Caudate nucleus (tissue), 63 donors: ENCODE measurements at places on chromosomes 2 and 18.

GRCh38 chr2:230205034-230205433 is 14.8 kb downstream of the SP110 start:
- no peak for DNase-seq

DNA sequence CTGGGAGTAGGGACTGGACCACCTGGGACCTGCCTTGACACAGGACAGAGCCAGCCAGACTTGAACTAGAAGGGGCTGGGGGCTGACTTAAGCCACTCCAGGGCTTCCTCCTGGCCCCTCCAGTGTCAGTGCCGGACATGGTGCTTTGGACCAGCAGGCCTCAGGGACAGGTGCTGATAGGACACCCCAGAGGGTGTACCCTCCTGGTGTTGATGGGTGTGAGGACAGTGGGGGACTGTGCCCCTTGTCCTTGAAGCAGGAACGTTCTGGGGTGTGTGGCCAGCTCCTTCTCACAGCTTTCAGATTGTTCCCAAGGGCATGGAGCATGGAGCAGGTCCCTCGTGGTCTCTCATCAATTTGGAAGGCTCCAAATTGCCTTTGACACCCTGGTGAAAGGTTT is 6.8 kb downstream of the MAL start:
- no peak for DNase-seq

DNA sequence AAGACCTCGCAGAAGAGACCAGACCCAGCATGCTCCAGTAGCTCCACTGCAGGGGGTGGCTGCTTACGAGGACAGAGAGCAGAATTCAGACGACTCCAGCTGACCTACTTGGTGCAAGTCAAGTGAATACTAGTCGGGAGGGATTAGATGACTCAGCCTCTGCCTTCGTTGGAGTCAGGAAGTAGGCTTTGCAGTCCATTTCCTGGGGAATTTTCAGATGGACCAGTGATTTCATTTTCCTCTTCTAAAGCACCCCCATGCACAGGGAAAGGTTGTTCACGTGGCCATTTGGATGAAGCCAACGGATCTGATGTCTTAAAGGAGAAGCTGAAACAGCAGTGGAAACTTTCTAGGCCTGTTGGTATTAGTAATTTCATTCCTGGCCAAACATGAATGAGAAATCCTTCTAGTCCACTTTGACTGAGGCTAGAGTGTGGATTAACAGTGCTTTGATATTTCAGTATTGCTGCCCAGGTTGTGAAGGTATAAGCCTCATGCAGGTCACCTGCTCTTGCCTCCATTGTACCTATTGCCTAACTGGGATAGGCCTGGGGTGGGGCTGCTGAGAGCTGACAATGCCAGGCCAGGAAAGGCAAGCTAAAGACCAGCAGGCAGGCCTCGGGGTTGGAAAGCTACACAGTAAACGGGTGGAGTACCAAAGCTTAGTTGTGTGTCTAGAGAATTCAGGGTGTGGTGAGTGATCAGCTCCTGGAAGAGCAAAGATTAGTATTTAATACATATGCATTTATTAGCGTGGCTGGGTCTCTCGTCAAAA is 117.6 kb upstream of the FOSL2 start:
- no peak for DNase-seq

GRCh38 chr2:152396763-152397162 is 61.8 kb downstream of the FMNL2 start:
- DNase-seq = no peak

DNA sequence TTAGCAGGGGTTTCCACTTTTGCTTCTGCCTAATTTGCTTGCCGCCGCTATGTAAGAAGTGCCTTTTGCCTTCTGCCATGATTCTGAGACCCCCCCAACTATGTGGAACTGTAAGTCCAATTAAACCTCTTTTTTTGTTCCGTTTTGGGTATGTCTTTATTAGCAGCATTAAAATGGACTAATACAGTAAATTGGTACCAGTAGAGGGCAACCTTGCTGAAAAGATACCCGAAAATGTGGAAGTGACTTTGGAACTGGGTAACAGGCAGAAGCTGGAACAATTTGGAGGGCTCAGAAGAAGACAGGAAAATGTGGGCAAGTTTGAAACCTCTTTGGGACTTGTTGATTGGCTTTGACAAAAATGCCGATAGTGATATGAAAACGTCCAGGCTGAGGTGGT is 216.1 kb upstream of the FSIP2 start:
- no peak for DNase-seq

DNA sequence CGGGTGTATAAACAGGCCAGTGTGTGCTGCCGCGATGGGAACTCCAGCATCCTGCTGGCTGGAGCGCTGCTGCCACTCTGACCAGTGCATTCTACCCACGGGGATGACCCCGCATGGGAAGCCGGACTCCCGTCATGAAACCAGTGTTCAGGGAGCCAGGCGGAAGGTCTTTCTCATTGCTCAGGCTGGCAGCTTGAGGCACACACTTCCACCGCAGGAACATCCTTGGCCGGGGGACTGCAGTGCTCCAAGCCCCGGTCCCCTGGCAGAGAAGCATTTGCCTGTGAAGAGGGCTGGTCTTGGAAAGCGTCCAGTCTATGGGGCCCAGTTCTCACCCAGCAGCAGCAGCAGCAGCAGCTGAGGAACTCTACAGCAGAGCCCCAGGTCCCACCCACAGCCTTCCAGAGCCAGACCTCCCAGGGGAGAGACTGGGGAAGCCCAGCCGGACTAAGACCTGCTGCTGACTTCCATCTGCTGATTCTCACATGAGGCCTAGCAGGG is 235.9 kb downstream of the KLHL29 start:
- no peak for DNase-seq

GRCh38 chr2:99861376-99861760 is 281.0 kb downstream of the AFF3 start:
- no peak for DNase-seq

DNA sequence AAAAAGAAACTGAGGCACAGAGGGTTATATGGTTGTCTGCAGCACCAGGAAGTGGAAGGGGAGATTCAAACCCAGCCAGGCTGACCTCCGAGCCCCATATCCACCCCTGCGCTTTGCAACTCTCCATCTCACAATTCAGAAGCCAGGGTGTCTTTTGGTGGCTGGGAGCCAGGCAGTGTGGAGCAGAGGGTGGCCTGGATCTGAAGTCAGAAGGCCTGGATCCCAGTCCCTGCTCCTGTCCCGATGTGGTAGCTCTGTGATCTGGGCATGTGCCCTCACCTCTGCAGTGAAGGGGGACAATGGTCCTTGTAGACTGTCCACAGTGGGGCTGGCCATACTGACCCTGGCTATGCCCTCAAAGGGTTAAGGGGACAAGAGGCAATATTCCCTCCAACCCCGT is 57.0 kb downstream of the CIB4 start:
- no peak for DNase-seq

DNA sequence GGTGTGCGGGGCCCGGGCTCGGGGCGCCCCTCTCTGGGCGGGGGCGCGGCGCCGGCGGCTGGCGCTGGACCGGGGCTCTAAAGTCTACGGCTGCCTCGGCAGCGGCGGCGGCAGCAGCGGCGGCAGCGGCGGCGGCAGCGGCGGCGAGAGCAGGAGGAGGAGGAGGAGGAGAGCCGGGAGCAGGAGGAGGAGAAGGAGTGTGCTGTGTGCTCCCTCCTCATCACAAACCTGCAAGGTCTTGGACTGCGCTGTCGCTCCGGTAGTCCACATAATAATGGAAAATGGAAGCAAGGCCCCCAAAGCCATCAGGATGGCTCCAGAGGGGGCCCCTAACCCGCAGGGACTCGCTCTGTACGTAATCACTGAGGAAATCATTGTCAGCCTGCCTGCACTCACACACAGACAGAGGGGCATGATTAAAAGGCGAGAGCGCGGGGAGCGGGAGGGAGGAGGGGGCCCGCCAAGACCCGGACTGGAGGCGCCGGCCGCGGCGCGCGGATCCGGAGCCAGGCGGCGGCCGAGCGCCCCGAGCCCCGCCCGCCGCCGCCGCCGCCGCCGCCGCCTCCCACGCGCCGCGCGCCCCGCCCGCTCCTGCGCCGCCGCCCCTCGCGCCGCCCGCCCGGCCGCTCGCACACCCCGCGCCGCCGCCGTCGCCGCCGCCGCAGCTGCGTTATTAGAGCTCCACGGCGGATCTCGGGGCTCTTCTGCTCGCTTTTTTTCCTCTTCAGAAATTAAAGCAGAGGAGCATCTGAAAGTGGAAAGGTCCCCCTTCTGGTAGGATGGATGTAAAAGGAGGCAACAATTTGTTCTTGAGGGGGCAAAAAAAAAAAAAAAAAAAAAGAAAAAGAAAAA is at the start of gene ZNF521:
Gene ZNF521, minus strand, starts transcription at position 390 of the 852 bp plus-strand sequence. CDS start 1,220 bp downstream, outside the sequence.
- DNase-seq = peak; percentile 84

DNA sequence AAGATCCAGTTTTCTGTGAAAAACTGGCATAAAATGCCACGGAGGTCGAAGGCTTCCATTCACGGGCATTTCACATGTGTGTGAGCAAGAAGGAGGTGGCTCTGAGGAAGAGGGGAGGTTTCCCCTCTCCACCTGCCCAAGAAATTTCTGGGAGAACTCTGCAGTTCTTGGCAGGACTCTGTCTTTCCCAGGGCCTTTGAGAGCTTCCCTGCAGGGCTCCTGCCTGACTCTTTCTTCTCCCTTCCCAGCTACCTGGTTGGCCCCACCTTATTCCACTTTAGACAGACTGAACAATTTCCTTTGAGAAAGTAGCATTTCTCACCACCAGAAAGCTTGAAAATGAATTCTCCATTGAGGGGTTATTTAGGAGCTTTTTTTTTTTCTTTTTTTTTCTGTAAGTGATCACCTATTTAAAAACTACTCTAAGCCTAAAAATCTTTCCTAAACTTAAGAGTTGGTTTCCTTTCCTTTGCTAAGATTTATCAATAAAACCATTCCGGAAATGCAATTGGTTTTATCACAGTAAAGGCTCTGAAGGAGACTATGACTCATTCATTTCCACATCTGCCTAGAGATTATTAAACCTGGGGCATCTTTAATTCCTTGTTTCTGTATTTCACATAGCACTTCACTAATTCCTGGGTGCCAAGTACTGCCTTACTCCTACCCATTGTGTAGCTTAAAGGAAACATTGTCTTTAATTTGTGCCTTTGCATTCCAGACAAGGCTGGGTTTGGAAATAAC is 59.3 kb downstream of the UNC80 start:
- DNase-seq = no peak

DNA sequence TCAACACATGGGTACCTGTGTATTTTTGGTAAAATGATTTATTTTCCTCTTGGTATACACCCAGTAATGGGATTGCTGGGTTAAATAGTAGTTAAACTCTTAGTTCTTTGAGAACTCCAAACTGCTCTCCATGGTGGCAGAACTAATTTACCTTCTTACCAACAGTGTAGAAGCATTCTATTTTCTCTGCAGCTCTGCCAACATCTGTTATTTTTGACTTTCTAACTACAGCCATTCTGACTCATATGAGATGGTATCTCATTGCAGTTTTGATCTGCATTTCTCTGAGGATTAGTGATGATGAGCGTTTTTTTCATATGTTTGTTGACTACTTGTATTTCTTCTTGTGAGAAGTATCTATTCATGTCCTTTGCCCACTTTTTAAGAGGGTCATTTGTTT is 180.6 kb downstream of the FSIP2 start:
- no peak for DNase-seq

DNA sequence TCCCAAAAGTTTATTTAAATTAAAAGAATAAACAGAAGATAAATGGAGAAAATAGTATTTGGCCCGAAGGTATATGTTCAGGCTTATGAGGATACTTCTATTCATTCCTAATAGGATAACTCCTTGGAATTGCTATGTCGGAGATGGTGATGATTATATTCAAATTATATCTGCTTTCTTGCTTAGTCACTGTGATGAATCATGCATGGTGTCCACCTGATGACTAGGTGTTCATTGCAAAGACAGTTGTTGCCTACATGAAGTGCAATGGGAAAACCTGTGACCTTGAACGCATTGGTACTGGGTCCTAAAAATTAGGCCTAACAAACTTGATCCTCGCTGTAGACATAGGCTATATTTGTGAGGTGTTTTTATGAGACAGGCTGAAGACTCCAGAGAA is 617.3 kb upstream of the ZEB2 start:
- no peak for DNase-seq

DNA sequence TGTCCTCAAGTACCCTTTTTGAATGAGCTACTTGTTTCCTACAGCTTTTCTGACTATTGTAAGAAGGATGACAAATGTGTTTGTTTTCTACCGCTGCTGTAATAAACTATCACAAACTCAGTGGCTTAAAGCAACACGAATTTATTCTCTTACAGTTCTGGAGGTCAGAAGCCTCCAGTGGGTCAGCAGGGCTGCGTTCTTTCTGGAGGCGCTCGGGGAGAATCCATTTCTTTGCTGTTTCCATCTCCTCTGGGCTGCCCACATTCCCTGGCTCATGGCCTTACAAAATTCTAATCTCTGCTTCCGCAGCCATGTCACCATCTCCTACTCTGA is 128.5 kb downstream of the SPP2 start:
- DNase-seq = no peak

DNA sequence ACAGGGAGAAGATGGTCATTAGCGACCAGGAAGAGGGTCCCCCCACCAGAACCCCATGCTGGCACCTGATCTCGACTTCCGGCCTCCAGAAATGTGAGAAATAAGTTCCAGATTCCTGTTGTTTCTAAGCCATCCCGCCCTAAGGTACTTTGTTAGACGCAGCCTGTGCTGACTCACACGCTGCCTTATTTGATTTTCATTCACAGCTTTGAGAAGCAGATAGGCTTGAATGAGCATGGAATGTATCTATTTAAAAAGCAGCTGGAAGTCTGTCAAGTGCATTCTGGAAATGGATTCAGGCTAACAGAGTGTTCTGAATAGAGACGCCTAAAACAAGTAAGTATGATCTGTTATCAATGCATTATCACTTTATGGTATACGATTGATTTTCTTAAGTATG is 8.3 kb upstream of the IL1R2 start:
- peak; percentile 58 for DNase-seq

GRCh38 chr2:160697817-160698216 is 204.2 kb upstream of the RBMS1 start:
- DNase-seq = no peak

DNA sequence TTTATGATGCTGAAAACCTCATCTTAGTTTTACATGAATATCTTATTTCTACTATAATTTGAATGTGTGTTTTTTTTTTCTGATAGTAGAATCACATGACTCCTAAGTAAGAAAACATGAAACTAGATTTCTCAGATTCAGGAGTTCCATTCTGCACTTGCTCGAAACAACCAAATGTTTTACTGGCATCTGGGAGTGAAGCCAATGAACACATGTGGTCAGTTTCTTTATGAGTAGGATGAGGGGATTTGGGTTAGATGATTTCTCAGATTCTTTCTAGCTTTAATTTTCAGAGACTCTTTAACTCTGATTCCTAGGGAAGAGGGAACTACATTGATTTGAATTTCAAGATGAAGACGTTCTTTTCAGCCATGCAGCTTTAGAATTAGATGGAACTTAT is 225.0 kb upstream of the NT5C1B start:
- DNase-seq = no peak
